NT2/D1 (cell line): ENCODE measurements at places on chromosomes 6 and 20.

- no peak for DNase-seq
Observed at GRCh38 chr6:155504848-155505607, 49.4 kb upstream of the NOX3 start.

DNA sequence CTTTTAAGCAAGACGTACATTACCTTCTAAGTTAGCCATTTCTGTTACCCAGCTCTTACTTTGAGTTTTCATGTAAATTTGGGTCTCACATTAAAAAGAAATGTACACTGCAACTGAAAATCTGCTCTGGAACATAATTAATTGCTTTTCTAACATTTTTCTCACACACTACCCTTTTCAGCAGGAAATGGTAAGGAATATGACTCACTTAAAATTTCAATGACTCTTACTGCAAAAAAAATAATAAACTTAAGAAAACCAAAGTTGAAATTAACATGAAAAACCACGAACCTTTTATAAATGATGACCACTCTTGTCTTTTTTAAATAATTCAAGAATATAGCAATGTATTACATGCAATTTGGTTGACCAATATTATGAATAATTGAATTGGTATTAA lies 1.3 kb downstream of the CGA start:
- DNase-seq, result no peak

- DNase-seq, result no peak
Observed at GRCh38 chr6:14664621-14665315, 547.2 kb downstream of the CD83 start.

- DNase-seq, result no peak
Observed at GRCh38 chr20:50318710-50319109, 128.1 kb downstream of the CEBPB start.

- no peak for DNase-seq
Observed at GRCh38 chr20:57330998-57331397, 1.4 kb downstream of the SPO11 start.

- no peak for DNase-seq
Observed at GRCh38 chr6:91580635-91581034, 993.8 kb upstream of the MAP3K7 start.

GRCh38 chr6:7650878-7651277 lies 60.9 kb downstream of the SNRNP48 start:
- DNase-seq, result no peak

DNA sequence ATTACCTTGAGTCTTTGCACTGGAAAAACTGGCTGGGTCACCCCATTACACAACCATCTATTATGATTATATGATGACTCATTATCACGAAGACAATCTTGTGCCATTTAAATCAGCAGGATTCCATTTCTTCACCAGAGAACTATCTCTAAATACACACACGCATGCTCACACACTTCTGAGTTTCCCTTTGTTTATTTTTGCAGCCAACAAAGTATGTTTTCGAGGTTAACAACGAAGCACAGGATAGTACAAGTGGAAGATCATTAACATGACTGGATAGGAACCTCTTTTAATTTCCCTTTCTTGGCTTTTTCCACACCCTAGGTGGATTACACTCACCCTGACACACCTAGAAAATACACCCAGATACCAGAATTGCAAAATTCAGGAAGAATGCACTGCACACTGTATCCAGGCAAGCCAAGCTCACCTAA lies 18.9 kb downstream of the PERP start:
- no peak for DNase-seq

DNA sequence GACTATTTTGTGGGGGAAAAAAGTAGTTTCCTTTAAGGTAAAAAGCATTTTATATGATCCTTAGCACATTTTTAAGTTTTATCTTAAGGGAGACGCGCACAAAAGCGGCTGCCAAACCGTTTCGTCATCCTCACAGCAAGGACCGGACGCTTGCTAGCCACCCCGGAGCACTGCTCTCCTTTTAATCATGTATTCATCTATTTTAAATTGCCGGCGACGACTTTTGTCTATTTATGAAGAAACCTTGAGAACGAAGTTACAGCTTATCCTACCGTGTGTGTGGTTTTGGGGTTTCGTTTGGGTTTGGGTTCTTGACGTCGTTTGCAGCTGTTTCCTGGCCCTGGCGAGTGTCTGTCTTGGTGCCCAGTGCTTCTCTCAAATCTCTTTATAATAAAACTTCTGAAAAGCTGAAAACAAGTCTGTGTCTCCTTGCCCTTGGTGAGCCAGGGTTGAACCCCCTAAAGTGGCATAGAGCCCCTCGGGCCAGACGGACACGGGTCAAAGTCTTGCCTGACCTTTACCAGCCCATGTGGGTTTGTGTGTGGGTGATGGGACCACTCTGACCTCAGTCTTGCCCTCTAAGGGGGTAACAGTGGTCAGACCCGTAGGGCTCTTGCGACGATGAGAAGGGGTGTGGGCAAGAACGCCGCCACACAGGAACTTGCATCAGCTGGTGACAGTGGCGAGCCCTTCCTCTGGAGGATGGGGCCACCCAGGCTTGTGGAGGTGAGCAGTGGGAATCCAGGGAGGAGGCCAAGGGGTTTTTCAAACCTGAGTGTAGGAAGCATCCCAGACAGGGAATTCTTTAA lies 117.6 kb downstream of the JPH2 start:
- DNase-seq, result no peak

DNA sequence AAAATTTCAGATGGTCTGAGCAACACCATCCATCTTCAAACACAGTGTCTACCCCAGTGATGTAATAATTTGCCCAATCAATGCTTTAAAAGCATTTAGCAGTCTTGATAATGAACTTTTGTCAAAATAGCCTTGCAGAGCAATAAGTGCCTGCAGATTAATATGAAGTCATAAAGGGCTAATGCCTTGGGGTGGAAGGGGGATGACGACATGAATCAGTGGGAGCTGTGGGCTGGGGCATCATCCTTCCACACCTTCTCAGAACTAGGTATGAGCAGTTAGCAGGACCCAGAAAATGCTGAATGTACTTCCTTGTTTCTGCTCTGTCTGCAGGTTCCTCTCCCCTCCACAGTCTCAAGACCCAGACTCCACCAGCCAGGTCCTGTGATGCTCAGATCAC lies 166.2 kb upstream of the MAFB start:
- DNase-seq, result no peak

- DNase-seq, result no peak
Observed at GRCh38 chr20:11409561-11409960, 508.1 kb upstream of the BTBD3 start.

GRCh38 chr6:24994812-24995211 lies 59.1 kb upstream of the RIPOR2 start:
- DNase-seq, result no peak

DNA sequence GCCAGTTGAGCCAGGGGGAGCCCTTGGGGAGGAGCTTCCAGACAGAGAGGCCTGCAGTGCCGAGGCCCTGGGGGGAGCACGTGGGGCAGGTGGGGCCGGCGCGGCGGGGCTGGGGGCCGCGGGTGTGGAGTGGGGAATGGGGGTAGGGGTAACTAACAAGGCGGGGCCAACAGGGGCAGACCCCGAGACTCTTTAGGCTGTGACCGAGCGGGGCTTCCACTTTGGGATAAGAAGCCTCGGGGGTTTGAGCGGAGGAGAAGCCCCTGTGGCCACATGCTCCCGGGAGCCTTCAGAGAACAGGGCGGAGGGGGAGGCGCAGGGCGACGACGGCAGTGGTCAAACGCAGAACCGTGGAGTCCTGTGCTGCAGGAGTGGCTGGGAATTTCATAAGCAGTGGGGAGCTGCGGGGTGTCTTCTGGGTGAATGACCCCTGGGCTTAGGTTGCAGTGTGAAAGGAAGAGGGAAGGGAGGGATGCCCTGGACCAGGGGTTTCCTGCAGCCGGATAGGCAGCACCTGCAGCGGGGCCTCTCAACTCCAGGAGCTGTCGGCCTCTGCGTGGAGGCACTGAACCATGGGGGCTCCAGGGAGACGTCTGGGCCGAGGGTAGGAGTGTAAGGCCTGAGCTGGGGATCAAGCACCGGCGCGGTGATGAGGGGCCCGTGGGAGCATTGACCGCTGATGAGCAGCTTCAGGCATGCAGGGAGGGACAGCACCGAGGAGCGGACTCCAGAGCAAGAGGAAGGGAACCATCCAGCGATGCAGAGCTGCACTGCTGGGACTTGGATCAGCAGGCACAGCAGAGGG lies 121.0 kb downstream of the SYNDIG1 start:
- DNase-seq, result no peak

GRCh38 chr20:39825950-39826349 lies 863.1 kb downstream of the MAFB start:
- no peak for DNase-seq
